Keratinocyte (primary cell): ENCODE measurements at places on chromosomes 7 and 10. TPM values are rescaled to one million over a fixed set of nuclear protein-coding genes. Genes with fewer than 3 reads are reported as not detected.
A peak's percentile ranks its signal among the peaks of the same experiment; 100 is the strongest.

GRCh38 chr10:123102673-123103072 is 33.1 kb upstream of the HMX3 start:
- H3K4me1 ChIP-seq: peaks cover 11% of the 10 kb centered on the region
- no peak overlapping the region for H3K27ac ChIP-seq

Gene CPA2
- polyA plus RNA-seq: 0.33 to 0.41 TPM (median 0.36 TPM) in 3 replicates

Gene ACSL5
- 0.03 to 0.04 TPM in 2 of 3 replicates, not detected in the other for polyA plus RNA-seq

- no peak overlapping the region for H3K4me3 ChIP-seq
- H3K27me3 ChIP-seq: peaks cover 6% of the 10 kb centered on the region
Observed at GRCh38 chr10:123859653-123860050, 32.0 kb downstream of the CPXM2 start.

DNA sequence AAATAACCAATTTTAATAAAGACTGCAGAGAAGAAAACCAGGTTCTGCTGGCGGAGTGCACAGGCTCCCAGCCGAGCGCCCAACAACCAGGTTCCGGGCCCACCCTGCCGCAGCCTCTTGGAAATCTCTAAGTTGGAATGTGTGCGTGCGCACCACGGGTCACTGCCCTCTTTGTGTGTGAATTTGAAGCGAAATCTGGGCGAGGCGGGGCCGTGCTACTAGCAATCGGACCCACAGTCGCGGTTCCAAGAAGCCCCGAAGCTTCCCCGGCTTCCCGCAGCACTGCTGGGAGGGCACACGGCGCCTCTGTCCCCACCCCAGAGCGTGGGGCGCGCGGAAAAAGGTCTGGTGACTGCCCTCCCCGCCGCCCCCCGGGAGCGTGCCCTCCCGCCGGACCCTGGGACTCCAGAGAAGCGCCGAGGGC is 666 bp upstream of the MAP3K8 start:
- H3K27ac ChIP-seq: peak overlapping the region; percentile 78
- peaks cover 46% of the 10 kb centered on the region for H3K4me1 ChIP-seq
- H3K27me3 ChIP-seq: no peaks in the 10 kb centered on the region

Gene EBF3
- polyA plus RNA-seq: 0.01 to 0.05 TPM in 2 of 3 replicates, not detected in the other

Gene CALML3
- polyA plus RNA-seq: 7.6 to 20.2 TPM (median 14.1 TPM) in 3 replicates

GRCh38 chr7:154342971-154343633 is 290.9 kb downstream of the DPP6 start:
- H3K36me3 ChIP-seq: no peaks in the 10 kb centered on the region
- H3K4me1 ChIP-seq: no peaks in the 10 kb centered on the region
- no peak for DNase-seq
- H3K27ac ChIP-seq: no peak overlapping the region
- no peaks in the 10 kb centered on the region for H3K27me3 ChIP-seq

DNA sequence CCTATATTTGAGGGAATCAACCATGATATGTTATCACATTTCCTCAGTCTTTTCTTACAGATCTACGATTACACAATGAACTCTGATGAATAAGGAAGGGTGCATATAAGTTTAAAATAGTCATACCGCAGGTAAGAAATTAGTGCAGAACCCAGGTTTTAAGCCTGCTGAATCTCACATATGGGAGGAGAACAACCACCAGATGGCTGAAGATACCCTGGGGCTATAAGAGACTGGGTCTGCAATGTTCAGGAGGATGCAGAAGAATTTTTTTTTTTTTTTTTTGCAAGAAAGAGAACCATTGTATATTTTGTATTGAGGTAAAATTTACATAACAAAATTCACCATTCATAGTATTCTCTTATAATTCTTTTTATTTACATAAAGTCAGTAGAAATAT is 372.3 kb upstream of the MYO3A start:
- H3K27ac ChIP-seq: no peak overlapping the region
- no peaks in the 10 kb centered on the region for H3K27me3 ChIP-seq
- H3K4me3 ChIP-seq: no peak overlapping the region
- no peak for DNase-seq

GRCh38 chr7:3575753-3576531 is 274.9 kb downstream of the SDK1 start:
- H3K27ac ChIP-seq: no peak overlapping the region
- no peak for DNase-seq
- H3K36me3 ChIP-seq: no peaks in the 10 kb centered on the region

DNA sequence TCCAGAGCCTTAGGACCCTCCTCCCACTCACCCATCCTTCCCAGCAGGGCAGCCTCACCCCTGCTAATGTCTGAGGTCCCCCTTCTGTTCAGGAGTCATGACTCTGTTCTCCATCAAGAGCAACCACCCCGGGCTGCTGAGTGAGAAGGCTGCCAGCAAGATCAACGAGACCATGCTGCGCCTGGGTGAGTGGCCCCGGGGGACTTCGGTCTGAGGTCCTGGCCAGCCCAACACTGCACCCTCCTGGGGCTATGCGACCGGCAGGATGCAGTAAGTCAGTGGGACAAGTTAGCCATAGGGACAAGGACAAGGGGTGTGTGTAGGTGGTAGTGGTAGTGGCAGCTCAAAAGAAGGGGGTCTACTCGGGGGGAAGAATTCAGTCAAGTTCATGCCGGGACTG is 16.2 kb upstream of the AHCYL2 start:
- no peaks in the 10 kb centered on the region for H3K27me3 ChIP-seq

- H3K36me3 ChIP-seq: no peaks in the 10 kb centered on the region
- H3K4me1 ChIP-seq: no peaks in the 10 kb centered on the region
- no peaks in the 10 kb centered on the region for H3K27me3 ChIP-seq
- H3K27ac ChIP-seq: no peak overlapping the region
- H3K4me3 ChIP-seq: no peak overlapping the region
Observed at GRCh38 chr7:108049962-108050361, 47.0 kb upstream of the LAMB1 start.

Gene ITPRID1
- 0.01 TPM in 1 of 3 replicates, not detected in the others for polyA plus RNA-seq

Gene ANKRD7
- 0.10 to 0.32 TPM (median 0.26 TPM) in 3 replicates for polyA plus RNA-seq

DNA sequence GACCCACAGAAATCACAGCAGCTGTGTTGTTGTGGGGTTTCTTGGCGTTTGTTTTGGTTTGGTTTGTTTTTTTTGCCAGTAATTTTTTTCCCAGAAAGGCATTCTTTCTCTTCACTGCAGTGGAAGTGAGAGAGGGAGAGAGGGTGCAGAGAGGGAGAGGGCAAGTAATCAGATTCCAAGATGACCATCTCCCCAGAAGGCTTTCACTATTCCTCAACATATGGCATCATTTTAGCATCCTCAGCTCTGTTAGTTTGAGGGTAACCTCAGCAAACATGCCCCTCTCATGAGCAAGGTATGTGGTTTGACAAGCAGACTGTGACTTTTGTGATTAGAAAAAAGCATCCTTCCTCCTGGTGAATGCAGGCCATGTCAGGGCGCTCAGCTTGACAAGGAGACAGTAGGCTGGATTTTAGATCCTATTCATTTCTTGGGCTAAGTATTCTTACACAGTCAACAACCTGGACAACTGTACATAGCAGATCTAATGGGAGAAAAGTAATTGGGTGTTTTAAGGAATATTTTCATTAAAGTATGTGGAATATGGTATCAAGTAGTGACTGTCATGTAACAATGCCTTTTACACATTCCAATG is 86.3 kb upstream of the PIK3CG start:
- no peak overlapping the region for H3K27ac ChIP-seq
- no peak for DNase-seq
- H3K4me1 ChIP-seq: peaks cover 10% of the 10 kb centered on the region
- H3K27me3 ChIP-seq: no peaks in the 10 kb centered on the region
- H3K36me3 ChIP-seq: no peaks in the 10 kb centered on the region

Gene PON1
- not detected in 3 replicates for polyA plus RNA-seq

DNA sequence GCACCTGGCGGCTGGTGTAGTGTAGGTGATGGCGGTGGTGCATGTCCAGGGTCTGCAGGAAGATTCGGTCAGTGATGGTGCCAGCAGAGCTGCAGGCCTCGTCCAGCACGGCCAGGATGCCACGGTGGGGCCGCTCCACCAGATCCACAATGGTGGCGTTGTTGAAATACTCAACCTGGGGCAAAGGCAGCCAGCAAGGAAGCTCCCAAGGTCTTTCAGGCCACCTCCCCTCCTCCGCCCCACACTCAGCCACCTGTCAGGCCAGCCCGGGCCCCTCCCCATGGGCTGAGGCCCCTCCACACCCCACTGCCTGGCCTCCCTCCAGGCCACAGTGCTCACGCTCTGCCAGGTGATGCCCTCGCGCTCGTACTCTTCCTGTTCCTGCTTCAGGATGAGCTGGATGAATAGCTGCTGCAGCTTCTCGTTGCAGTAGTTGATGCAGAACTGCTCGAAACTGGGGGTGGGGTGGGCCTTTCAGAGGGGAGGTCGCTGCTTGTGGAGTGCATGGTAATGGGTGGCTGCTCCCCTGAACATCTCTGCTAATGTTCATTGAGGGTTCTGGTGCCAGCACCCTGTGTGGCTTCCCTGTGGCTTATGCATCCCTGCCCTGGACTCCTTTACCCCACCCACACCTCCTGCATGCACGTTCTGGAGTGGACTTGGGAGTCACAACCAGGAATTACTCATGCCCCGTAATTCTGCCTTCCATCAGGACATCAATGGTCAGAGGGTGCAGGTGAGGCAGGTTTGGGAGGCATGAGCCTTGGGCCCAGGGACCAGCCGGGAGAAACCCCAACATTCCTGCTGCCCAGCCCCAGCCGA is 8.9 kb downstream of the MYO1G start:
- no peak overlapping the region for H3K27ac ChIP-seq
- no peaks in the 10 kb centered on the region for H3K36me3 ChIP-seq
- peaks cover 7% of the 10 kb centered on the region for H3K27me3 ChIP-seq
- H3K4me3 ChIP-seq: no peak overlapping the region
- DNase-seq: no peak

DNA sequence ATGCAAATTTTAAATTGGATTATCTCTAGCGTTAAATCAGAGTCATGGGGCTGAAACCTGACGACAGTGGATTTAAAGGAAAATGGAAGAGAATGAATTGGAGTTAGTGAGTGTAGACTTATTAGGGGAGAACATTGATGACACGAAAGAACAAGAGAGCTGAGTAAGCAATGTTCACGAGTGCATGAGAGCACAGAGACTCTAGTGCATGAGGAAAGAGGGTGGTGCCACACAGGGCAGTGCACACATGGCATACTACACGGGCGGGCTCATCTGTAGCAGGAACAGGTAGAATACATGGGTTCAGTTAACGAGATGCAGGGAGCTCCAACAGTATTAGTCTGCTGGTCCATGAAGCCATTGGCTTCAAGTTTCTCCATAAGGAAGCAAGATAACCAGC is 53.9 kb downstream of the USP6NL start:
- peaks cover 10% of the 10 kb centered on the region for H3K4me1 ChIP-seq
- no peaks in the 10 kb centered on the region for H3K27me3 ChIP-seq
- DNase-seq: no peak
- no peak overlapping the region for H3K4me3 ChIP-seq

DNA sequence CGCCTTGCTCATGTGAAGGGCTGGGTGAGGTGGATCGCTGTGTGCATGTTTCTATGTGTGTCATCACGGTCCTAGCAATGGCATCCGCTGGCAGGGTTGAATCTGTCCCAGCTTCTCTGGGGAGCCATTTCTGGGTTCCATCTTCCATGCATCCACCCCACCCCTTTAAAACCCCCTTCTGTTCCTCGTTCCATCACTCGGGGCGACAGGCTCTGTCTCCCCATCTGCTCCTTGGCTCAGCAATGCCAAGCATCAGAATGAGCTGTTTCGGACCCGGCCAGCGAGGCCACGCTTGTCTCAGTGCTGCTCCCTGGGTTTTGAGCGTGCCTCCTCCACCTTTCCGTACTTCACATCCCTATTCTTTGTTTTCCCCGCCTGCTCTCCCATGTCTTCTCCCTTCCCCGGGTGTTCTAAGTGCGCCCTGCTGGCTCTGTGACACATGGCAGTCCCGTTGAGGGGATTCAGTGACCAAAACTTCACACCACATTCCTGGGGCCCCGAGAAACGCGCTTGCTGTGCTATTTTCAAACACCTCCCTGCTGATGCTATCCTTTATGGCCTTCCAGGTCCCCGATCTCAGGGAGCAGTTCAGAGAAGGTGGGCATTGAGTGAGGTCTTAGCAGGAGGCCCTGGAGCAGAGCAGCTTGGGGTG is 554.1 kb upstream of the FOXK1 start:
- no peak overlapping the region for H3K4me3 ChIP-seq
- H3K36me3 ChIP-seq: no peaks in the 10 kb centered on the region
- no peaks in the 10 kb centered on the region for H3K4me1 ChIP-seq
- H3K27me3 ChIP-seq: no peaks in the 10 kb centered on the region

- H3K36me3 ChIP-seq: no peaks in the 10 kb centered on the region
- no peak overlapping the region for H3K4me3 ChIP-seq
- no peaks in the 10 kb centered on the region for H3K27me3 ChIP-seq
- no peaks in the 10 kb centered on the region for H3K4me1 ChIP-seq
- no peak for DNase-seq
Observed at GRCh38 chr7:150361807-150362621, 6.6 kb upstream of the REPIN1 start.

DNA sequence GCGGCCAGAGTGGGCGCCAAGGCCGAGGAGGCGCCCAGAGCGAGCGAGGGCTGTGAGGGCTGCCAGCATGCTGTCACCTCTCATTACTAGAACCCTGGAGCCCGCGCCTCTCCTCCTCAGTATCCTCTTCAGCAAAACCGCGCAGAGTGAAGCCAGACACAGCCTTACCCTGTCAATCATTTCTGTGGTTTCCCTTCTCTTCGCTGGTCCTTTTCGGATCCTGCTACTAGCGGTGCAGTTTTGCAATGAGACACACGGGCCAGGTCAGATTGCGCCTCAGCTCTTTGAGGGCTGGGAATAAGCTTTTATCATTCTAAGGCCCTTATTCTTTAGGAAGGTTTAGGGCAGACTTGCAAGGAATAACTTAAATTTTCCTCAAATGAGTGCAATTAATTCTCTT is 55.5 kb upstream of the FAM171A1 start:
- no peak for DNase-seq
- no peak overlapping the region for H3K27ac ChIP-seq
- no peaks in the 10 kb centered on the region for H3K4me1 ChIP-seq
- H3K36me3 ChIP-seq: no peaks in the 10 kb centered on the region

- no peak overlapping the region for H3K27ac ChIP-seq
- H3K4me1 ChIP-seq: no peaks in the 10 kb centered on the region
- no peak for DNase-seq
- no peaks in the 10 kb centered on the region for H3K36me3 ChIP-seq
Observed at GRCh38 chr10:107701943-107702342, 537.4 kb upstream of the SORCS1 start.

Gene AGAP4
- polyA plus RNA-seq: 9.1 to 18.2 TPM (median 13.3 TPM) in 3 replicates

Gene AOC1
- polyA plus RNA-seq: not detected in 3 replicates

GRCh38 chr7:41617987-41618386 is 84.9 kb downstream of the INHBA start:
- DNase-seq: no peak
- no peaks in the 10 kb centered on the region for H3K4me1 ChIP-seq
- H3K27me3 ChIP-seq: no peaks in the 10 kb centered on the region
- H3K36me3 ChIP-seq: no peaks in the 10 kb centered on the region

DNA sequence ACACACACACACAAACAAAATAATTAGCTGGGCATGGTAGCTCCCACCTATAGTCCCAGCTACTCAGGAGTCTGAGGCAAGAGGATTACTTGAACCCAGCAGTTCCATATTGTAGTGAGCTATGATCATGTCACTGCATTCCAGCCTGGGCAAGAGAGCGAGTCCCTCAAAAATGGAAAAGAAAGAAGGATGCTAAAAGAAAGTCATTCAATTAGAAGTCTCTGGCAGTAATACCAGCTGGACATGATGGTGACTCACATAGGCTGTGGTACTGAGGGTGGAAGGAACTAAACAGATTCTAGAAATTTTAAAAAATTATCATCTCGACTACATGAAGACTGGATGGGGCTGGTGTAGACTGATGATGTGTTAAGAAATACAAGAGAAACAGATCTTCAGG is 385.3 kb downstream of the ETV1 start:
- peak; percentile 4 for DNase-seq
- H3K27ac ChIP-seq: peak overlapping the region; percentile 62
- H3K36me3 ChIP-seq: no peaks in the 10 kb centered on the region
- H3K4me1 ChIP-seq: peaks cover 16% of the 10 kb centered on the region
- no peaks in the 10 kb centered on the region for H3K27me3 ChIP-seq

- no peak overlapping the region for H3K27ac ChIP-seq
- no peaks in the 10 kb centered on the region for H3K36me3 ChIP-seq
- H3K4me3 ChIP-seq: no peak overlapping the region
- no peak for DNase-seq
Observed at GRCh38 chr7:41030673-41031072, 672.2 kb downstream of the INHBA start.

Gene C7orf57
- 0.22 to 0.60 TPM (median 0.39 TPM) in 3 replicates for polyA plus RNA-seq
